Activated T-cell treated with anti-CD3 and anti-CD28 coated beads, Interleukin-2, amount 50 U/mL, for 48 hours (primary cell): ENCODE measurements at places on chromosomes 6 and 20.

DNA sequence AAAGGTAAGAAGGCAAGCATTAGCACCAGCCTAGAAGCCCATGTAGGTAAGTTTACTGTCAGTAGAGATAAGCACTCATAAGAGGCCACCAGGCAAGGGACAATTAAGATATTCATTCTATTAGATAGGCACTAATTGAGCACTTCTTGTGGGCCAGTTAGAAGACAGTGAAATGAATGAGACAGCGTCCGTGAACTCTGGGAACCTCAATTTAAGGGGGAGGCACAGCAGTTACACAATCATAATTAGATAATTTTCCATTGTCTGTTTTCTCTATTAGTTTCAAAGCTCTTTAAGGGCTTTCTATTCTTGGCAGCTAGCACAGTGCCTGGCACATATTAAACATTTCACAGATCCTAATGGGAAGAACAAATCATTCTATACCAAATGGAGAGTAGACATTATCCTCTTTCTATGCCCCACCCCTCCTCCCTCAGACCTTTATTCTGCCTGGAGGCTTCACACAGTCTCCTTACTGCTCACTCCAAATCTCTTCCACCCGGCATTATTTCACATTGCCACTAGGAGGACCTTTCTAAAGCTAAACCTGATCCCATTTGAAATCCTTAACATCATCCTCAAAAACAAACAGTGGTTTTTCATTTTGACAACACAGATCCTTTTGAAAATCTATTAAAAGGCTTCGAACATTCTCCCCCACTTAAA is 529.6 kb downstream of the ADGRB3 start:
- no peak for DNase-seq

- DNase-seq = no peak
These were observed 76.8 kb downstream of the REV3L start for GRCh38 chr6:111406200-111406721.

GRCh38 chr20:9940329-9940728 is 94.5 kb upstream of the ANKEF1 start:
- no peak for DNase-seq

DNA sequence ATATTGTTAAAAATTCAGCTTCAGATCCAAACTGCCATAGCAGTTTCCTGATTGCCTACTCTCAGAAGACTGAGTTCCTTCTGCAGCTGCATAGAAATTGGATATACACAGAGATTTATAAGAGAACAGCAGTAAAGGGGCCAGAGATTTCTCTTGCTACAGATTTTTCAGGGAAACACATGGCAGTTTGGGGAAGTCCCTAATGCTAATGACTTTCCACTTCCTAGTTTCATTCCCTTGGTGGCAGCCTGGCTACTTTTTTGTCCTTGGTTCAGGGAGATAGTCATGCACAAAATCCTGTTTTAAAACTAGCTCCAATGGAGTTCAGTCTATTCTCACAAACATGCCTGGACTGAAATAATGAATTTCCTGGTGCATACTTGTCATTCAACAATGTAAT is 125.3 kb upstream of the PLCB4 start:
- DNase-seq = no peak

DNA sequence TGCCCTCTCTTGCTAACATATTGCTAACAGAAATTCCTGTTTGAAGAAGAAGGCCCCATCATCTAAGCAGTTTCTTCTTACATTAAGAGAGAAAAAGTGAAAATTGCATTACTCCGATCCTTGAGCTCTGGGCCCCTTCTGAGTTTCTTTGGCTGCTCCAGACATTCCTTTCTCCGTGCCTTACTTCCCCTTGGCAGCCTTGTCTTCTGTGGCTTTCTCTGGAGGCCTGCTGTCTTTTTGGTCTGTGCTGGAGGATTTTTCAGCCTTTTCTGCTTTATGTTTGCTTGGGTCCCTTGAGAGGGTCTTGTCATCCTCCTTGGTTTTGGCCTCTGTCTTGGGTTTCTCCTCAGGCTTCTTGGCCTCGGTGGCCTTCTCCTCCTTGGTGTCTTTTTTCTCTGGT is 378.8 kb upstream of the CHD6 start:
- DNase-seq = no peak

GRCh38 chr6:40077315-40077714 is 143.1 kb upstream of the MOCS1 start:
- no peak for DNase-seq

DNA sequence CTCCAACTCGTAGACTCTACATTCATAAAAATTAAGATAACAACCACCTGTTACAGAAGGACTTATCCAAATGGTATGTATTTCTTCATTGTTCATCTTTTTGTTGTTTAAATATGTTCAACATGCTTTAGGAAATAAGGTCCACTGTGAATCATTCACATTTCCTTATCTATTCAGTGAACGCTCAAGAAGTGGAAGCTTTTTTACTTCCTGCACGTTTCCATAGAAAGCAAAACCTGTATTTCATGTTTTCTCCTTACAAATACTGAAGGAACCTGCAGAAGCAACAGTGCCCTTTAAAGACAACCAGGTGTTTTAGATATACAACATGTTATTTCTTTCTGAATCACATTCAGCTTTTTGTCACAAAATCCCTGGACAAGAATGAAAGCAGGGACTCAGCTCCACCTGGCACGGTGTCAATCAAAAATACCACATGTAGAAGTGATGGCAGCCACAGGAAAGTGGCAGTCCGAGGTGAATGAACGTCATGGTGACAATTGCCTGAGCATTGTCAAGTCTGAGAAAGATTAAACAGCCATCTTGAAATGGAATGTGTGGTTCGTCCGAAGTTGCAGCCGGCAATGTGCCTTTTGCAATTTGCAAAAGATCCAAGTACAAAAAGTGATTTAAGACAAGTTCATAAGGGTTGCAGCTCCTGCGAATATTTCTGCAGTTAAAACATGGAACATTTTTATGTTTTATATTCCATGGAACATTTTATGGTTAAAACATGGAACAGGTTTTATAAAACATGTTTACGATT is 66.7 kb upstream of the RIPOR2 start:
- DNase-seq = no peak

GRCh38 chr6:51200676-51201075 is 382.0 kb downstream of the TFAP2B start:
- no peak for DNase-seq

DNA sequence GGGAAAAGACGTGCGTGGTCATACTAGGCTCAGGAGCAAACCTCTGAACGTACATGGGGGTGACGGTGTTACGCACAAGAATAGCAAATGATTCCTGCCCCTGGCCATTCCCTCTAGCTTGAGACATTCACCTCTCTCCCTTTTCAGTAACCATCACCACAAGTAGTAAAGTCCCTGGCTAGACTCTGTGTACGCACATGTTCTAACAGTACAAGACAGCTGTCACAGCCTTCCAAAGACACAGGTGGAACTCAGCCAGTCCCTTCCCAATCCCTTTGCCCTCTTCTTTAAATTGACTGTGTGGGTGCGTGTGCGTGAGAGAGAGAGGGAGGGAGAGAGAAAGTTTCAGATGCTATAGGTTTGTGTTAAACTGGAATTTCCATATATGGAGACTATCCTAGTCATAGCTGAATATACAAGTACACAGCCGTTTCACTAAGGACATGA is 67.3 kb downstream of the LY86 start:
- DNase-seq = peak; percentile 62

DNA sequence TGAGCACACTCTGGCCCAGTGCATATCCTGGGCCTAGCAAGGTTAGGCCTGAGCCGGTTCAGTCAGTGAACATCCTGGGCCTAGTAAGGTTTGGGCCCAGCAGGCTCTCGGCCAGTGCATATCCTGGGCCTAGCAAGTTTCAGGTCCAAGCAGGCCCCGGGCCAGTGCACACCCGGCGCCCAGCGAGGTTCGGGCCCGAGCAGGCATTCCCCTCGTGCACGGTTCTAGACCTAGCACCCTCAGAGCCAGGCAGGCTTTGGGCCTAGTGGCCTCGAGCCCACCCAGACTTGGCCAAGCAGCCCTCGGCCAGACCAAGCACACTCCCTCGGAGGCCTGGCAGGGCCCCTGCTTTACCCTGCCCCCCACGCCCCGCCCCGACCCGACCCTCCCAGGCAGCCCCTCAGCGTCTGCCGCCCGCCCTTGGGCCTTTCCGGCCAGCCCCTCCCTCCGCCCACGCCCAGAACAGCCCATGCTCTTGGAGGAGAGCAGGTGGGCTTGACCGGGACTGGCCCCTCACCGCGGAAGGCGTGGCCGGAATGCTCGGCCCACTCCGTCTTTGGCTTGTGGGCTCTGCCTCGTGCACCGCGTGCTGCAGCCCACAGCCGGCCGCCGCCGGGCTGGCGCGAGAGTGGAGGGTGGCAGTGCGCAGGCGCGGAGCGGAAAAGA is at the start of gene CTCFL:
CTCFL (minus strand) TSS at position 630 of the 666 bp plus-strand sequence. CDS start 935 bp downstream, outside the sequence.
- DNase-seq = no peak

DNA sequence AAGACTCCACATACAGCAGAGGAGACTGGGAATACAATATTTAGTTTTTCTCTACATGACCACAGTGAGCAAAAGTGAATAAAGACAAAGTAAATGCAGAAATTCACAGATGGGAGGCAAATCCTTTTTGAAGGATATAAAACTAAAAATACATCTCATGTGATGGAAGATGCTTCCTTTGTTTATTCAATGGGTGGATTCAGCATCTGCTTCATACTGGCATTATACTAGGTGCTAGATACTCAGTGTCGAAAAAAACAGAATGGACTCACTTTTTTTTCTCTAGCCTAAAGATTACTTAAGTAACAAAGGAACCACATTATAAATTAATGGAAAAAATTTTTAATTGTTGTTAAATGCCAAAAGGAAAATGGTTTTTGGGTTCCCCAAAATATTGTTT is 216.2 kb downstream of the TRDN start:
- DNase-seq = no peak

DNA sequence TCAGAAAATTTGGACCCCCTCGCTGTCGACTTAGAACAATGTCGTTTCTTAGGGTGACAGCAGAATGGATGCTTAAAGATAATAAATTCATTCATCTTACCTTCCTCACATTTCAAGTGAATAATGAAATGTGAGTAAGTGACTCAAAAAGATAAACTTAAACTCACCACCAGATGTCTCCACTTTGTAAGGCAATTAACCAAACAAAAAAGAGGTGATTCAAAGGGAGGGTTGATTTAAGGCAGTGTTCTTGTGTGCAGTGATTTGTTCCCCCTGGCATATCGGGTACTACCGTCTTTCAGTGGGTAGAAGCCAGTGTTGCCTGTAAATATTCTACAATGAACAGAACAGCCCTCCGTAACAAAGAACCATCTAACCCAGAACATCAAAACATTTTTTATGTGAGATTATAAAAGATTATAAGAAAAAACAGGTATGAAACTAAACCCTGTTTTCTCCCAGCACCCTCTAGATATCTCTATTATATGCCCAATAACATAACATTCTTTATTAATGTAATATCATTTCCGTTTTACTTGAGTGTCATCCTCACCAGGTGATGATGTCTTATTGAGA is 589.7 kb downstream of the CBLN4 start:
- DNase-seq = no peak

GRCh38 chr20:38195521-38195920 is 30.5 kb upstream of the TGM2 start:
- no peak for DNase-seq

GRCh38 chr20:33993576-33994221 is at the start of gene RALY:
TSS of gene RALY (plus strand) at chr20:33993911. CDS start at chr20:34072075, 78,164 bp downstream.
- peak; percentile 98 for DNase-seq

DNA sequence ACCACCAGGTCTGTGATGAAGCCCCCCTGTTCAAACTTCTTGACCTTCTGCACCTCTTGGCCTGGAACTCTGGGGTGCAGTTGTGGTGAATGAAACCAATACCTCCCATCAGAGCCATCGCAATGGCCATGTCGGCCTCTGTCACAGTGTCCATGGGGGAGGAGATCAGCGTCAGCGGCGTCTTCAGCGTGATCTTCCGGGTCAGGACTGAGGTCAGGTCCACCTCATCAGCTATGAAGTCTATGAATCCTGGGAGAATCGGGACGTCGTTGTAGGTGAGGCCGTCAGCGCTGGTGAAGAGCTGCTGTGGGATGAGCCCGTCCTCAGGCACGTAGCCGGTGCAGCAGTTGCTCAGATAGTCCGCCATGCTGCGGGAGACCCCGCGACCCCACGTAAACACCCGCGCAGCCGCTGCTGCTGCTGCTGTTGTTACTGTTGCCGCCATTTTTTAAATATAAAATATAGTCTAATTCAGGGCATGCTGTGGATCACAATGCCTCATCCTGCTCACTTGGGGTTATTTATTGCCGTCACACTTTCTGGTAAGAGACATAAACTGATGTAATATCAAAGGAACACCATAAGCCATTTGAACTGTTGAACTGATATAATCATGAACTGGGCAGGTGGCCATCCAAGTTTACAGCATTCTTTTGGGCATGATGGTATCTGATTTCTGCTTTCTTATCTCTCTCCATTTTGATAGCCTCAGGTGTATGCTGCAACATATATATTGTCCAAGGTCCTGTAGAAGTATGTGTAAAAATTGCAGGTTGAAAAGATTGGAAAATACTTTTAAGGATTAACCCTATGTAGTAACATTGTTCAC is 18.7 kb upstream of the RNF144B start:
- no peak for DNase-seq

GRCh38 chr6:45614488-45615285 is 237.0 kb upstream of the SUPT3H start:
- DNase-seq = no peak

DNA sequence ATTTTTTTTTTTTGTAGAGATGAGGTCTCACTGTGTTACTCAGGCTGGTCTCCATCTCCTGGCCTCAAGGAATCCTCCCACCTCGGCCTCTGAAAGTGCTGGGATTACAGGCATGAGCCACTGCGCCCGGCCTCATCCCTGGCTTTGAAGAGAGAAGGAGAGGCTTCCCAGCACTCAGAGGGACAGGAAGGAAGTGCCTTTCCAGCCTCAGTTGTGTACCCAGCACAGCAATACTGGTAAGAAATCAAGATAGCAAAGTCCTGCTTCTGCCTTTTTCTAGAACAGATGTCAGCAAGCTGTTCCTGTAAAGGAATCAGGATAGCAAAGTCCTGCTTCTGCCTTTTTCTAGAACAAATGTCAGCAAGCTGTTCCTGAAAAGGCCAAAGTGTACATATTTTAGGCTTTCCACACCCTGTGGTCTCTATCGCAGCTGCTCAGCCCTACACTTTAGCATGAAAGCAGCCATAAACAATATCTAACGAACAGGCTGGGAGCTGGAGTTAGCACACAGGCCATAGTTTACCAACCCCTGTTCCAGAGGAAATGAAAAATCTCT is 6.3 kb upstream of the PLTP start:
- no peak for DNase-seq

GRCh38 chr6:24484657-24485323 is 4.6 kb downstream of the GPLD1 start:
- no peak for DNase-seq
